Stimulated activated CD8-positive, alpha-beta memory T cell treated with anti-CD3 and anti-CD28 coated beads, Interleukin-4, amount 100 ng/mL, for 1 hour (primary cell): ENCODE measurements at places on chromosomes 7 and 10.

DNA sequence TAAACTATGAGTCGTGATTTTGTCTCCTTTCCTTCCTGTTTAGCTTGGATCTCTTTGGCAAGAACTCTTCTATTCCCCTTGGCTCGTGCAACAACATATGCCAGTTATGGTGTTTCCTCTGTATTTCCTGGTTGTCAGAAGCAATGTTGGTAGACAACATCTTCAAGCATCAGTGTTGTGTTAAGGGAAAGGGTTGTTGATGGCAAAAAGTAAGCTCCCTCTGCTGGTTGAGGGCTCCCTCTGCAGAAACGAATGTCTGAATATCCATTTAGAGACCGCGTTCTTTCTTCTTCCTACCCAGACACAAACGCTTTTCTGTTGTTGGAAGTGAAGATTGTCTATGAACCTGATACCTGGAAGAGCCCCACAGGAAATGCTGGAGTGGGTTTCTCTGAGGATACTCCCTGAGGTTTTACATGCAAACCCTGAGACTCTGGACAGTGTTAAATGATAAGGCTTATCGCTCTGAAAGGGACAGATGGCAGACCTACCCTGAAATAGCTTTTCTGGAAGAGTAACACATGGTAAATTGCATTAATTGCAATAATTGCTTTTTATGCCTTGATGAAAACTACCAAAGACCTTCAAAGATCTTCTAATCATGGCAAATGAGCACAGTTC is 23.5 kb upstream of the C1QL3 start:
- no peak for DNase-seq

DNA sequence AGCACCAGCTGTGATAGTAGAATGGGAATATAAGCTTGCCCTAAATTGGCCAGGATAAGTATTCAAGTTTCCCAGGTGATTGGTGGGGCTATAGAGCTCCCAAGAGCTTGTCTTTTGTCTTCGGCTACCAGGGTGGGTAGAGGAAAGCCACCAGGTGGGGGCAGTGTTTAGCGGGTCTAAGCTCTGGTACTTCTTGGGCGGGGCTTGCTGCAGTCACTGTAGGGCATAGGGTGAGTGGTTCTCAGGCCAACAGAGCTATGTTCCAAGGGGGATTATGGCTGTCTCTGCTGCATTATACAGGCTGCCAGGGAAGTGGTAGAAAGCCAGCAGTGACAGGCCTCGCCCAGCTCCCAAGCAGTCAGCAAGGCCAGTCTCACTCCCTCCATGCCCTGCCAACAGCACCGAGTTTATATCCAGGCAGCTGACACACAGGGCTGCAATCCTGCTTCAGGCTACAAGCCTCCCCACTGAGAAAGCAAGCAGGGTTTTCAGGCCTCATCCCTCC is 110.7 kb downstream of the ZNF467 start:
- DNase-seq: peak; percentile 33

- no peak for DNase-seq
Measured at GRCh38 chr7:105647591-105647990, 66.3 kb upstream of the EFCAB10 start.

DNA sequence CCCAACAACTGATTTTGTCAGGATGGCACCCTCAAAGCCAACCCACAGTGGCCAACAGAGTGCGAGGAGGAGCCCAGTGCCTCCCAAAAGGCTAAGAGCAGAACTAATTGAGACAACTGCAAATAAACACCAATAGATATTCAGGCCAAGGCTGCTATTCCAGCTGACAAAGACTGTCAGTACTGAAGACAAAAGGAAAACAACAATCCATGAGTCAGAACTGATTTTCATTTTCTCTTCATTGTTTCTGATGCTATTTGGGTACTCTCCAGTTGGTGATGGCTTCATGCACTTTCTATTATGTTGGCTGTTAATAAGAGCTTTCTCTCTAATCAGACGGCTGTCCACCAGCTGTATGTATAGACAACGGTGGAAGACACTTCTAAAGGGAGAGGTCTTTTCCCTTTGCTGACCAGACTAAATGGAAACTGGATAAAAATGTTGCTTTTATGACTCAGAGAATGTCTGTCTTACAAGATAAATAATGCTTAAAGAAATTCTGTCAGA is 515.9 kb downstream of the PARD3 start:
- DNase-seq: no peak

DNA sequence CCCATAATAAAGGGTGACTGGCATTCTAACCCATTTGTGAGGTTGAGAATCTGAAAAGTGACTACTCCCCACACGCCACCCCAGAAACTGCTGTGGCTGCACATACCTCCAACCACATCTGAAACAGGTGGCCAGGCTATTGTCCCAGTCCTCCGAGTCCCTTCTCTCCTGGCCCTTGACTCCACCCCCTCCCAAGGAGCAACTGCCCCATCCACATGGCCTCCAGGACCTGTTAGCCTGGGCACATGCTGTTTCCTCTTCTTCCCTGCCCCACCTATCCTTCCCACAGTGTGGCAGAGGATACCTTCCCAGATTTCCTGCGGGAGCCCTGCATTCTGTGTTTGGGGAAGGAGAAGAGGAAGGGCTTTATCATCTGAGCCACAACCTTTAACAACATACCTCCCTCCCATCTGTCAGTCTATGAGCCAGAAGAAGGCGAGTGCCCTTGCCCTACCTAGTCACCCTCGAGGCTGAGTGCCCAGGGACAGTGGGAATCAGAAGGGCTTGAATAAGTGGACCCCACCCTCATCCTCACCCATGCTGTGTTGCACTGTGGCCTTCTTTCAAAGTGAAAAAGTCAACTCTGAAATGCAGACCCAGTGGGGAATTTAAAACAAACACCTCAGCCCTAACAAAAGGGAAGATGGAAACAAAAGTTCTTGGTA is 11.9 kb downstream of the STEAP1B start:
- no peak for DNase-seq

DNA sequence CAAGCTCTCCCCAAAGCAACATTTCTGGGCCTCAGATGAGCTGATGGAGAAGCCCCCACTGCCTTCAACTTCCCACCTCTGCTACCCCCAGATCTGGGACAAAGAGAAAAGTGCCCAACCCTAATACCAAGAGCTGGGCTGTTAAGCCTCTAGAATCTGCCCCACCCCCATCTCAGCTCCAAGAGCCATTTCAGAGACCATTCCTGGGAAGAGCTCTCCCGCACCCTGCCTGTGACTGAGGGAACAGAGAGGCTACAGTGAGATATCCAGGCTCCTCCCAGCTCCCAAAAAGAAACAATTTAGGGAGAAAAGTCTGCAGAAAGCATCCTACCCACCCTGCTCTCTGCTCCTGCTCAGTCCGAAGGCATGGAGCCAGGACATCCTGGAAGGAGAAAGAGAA is 2.5 kb upstream of the KCNH2 start:
- DNase-seq: no peak

DNA sequence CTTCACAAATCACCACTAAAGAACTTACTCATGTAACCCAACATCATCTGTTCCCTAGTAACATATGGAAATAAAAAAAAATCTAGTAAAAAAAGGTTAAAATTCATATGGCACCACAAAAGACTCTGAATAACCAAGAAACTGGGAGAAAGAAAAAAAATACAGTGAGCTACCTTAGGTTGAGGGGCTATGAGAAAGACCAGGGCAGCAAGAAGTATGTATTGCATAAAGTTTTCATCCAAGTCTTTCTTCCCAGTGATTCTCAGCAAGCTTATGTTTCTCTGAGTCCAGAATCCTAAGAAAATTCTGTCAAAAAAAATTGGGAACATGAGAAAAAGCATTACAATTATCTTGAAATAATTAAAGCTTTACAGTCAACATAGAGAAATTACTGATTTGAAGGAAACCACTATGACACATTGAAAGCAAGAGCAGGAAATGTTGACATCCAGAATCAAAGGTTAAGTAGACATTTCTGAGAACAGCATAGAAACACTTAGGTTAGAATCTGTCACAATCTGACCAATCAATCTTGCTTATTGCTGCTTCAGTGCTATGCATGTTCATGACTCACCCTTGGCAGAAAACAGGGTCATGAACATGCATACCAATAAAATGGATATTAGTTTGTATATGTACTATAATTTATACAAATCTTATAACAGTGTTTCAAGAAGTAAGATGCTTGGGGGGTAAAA is 494.0 kb upstream of the POT1 start:
- no peak for DNase-seq

- no peak for DNase-seq
Measured at GRCh38 chr7:101604331-101604933, 24.7 kb downstream of the MYL10 start.

DNA sequence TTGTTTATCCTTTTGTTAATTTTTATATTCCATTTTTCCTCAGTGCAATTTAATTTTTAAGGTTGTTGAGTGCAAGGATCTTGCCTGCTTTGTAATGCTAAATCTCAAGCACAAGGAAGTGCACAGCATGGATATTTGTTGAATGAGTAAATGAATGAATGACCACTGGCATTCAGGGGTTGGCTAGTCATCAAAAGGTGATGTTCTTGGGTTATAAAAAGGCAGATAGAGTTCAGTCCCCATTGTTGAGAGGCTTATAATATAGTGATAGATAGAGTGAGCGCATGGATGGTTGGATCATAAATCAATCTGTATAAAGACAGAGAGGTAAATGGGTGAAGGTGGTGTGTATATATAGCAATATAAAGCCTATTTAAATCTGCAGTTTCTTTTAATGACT is 193.2 kb upstream of the KLF6 start:
- no peak for DNase-seq

DNA sequence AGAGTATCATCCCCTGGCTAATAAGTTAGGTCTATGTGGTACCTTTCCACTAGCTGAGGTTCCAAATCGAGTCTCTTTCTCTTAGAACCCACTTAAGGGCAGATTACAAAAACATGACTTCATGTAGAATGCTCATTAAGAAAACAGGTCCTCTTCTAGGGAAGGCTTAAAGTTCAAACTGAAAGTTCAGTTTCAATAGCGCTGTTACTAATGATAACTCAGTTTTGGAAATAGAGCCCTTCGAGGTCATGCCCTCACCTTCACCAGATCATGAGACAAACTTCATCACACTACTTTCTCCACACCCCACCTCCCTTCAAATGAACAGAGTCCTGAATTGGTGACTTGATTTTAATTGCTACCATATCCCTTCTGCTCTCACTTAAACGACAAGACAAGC is 26.2 kb downstream of the HGF start:
- no peak for DNase-seq

- DNase-seq: no peak
Measured at GRCh38 chr10:97003804-97004201, 171.7 kb downstream of the LCOR start.

DNA sequence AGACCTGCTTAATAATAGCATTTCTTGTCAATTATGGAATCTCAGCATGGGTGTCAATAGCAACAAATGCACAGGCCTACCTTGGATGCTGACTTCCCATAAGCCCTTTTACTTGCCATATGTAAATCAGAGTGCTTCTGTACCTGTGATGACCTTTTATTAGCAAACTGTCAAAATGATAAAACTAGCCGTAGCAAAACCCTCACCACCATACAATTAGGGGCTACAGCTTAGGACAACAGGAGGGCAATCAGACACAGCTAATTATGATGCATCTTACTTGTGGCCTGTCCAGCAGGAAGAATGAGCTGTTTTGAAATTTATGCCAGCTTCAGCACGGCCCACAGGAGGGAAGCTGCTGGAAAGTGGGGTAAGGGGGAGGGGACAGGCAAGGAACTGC is 201.6 kb downstream of the TAX1BP1 start:
- no peak for DNase-seq

GRCh38 chr7:18521945-18522566 is 26.5 kb downstream of the HDAC9 start:
- DNase-seq: no peak

DNA sequence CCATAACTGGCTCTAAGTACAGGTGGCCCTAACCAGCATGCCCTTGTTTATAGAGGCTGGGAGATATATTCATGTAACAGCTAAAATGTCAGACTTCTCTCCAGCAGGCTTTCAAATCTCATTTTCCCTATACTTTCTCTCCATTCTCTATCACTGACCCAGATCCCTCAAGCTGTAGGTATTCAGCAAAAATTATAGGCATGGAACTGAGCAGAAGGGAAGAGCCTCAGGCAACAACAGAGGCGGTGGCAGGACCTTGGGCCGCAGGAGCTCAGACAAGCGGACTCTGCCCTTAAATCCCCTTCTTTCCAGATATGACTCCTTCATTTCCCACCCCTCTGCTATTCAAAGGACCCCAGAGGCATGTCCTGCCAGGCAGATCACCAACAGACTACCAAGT is 417.4 kb downstream of the PLXNA4 start:
- no peak for DNase-seq

- no peak for DNase-seq
Measured at GRCh38 chr10:103742824-103743223, 112.6 kb downstream of the SH3PXD2A start.

- no peak for DNase-seq
Measured at GRCh38 chr10:18980089-18980629, 68.4 kb upstream of the MALRD1 start.

DNA sequence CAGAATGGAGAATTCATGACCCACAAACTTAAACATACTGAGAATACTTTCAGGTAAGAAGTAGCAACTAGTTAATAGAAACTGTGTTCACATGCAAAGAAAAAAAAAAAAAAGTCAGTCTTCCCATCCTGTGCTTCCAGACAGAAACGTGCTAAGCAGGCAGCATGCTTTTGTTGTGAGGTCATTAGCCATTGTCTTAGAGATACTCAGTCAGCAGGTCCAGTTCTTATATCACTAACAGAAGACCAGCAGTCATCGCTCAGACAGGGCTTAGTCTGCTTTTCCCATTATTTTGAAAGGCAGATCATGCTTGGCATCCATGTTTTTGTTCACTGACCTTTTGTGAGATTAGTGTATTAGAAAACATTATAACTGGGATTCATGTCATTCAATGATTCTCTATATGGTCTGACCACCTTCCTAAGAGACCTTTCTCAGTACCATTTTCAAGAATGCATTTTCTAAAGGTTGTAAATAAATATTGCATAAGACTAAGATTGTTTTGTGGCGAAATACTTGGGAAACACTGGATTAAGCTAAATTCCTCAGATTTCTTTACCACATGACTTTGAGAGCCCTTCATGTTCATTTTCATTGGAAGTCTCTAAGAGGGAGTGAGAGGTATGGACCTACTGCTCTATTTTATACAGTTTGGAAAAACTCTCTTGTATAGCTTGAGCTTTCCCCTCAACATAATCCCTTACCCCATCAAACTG is 45.0 kb upstream of the AGBL3 start:
- no peak for DNase-seq

DNA sequence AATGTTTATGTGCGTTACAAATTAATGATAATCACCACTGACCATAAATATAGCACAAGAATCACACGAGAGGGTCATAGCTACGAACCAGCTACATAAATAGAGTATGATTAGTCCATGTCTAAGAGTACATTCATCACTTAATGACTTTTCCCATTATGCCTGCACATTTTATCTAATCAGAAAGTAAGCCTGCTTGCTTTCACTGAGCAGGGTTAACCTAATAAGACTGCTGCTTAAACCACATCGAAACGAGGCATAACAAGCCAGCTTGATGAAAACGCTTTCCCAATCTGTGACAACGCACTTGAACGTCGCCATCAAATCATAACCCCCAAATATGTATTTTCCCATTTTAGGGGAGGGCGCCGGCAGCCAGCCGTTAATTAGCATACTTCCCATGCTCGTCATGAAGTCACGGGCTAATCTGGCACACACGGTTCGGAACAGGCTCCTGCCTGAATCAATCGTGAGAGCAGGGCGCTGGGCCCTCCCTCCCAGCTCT is 71.5 kb downstream of the EBF3 start:
- DNase-seq: no peak
